NCI-H1105 (cell line): ENCODE measurements at places on chromosomes 1 and 21.

GRCh38 chr1:47572731-47573430, 135.0 kb downstream of the FOXD2 start:
- no peak for DNase-seq

DNA sequence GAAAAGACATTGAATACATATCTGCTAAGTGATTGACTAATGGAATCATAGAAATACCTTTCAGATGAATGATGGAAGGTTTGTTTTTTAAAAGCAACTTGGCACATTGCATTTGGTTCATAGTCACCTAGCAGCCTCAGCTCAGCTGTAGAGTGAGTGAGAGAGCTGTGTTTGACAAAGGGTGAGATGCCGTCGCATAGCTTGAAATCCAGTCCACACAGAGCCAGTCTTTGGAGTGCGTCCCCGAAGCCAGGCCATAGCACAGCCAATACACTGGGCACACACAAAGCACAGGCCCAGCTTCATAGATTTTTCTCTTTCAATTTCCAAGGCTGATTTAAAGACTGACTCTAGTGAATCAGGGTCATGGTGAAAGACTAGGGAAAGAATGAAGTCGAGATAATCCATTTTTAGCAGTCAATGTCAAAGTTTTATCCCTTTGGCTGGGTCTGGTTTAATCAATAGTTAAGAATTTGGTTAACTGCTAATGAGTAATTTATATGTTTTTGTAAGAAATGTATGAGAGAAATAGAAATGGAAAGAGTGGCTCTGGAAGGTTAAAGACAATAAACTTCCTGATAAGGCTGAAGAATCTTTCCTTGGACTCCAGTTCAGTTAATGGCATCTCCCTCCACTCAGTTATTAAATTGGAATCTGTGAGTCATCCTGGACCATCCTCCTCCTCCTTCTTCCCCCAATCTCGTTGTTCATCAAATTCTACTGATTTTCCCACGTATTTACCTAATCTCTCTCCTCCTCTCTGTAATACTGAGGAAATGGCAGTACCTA, 101.2 kb upstream of the IRF2BP2 start:
- DNase-seq: no peak

DNA sequence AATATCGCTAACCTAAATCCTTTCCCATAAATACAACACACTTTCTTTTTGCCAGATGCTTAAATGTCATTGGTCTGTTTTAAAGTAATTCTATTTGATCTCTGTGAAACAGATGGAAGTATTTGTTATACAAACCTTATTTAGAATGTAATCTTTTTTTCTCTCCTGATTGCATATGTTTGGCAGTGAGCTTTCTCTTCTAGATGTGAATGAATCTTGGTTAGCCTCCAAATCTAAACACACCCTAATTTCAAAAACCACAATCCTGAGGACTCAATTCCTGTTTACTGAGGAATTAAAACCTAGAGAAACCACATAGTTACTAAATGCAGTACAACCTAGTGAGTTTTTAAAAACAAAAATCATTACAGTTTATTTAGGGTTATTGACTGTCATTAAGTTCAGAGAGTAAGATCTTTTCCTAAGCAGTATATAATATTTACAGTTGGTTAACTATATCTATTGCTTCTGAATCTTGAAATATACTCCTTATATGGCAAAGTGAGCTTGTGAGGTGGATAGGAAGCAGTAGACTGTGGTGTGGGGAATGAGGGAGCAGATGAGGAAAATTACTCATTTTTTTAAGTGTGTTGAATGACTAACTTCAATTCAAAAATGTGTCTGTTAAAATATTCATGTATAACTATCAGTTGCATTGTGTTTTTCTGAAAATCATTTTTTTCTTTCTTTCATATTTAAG, 218.7 kb downstream of the FMN2 start:
- no peak for DNase-seq

GRCh38 chr1:54007613-54008012, 10.4 kb downstream of the LDLRAD1 start:
- DNase-seq: no peak

- no peak for DNase-seq
These were observed 5.1 kb downstream of the MINDY1 start for GRCh38 chr1:151001602-151002001.

- no peak for DNase-seq
These were observed 45.4 kb downstream of the CD247 start for GRCh38 chr1:167472752-167473521.

DNA sequence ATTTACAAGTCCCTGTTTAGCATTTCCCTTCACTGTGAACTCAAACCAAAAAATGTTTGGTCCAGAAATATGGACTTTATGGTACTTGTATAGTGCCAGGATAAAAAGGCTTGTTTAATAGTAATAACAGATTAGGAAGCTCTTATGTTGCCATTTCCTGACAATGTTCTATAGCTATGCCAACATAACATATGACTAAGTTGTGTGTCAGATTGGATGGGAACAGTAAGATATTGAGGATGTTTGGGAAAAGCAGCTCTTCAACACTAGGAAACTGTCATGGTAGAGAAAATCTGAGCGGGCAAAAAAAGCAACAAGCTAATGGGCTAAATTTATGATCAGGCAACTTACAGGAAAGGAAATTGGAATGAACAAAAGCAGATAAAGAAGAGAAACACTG, 287.1 kb upstream of the ADGRL4 start:
- no peak for DNase-seq

- DNase-seq: no peak
These were observed 633.7 kb upstream of the USP24 start for GRCh38 chr1:55848906-55849305.

GRCh38 chr1:201925301-201925567, 21.1 kb downstream of the LMOD1 start:
- no peak for DNase-seq

DNA sequence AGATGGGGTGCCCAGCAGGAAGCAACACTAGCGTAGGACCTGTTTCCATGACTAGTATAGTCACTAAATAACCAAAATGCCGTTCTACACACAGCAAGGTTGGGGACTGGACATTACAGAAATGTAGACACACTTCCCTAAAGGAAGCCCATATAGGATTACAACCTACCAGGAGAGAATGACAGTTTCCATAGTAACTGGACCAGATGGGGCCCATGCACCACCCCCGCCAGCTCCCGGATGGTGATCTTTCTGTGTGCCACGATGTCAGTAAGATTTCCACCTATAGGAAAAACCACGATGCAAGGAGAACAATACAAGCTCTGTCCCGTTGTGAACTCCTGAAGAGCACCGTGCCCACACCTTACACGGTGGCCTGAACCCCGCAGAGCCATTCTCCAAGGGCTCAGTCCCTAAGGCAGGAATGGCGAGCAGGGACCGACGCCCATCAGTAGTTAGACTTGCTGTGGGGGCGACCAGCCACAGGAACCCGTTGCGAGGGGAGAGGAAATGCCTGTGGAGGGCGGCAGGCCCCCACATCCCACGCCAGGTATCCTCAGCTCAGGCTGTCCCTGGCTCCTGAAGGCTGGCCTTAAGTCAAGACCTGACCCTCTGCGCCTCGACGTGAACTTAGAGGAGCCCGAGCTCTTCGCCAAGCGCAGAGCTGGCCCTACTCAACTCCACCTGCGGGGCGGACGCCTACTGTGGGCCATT, 13.6 kb upstream of the CEP85 start:
- DNase-seq: no peak

DNA sequence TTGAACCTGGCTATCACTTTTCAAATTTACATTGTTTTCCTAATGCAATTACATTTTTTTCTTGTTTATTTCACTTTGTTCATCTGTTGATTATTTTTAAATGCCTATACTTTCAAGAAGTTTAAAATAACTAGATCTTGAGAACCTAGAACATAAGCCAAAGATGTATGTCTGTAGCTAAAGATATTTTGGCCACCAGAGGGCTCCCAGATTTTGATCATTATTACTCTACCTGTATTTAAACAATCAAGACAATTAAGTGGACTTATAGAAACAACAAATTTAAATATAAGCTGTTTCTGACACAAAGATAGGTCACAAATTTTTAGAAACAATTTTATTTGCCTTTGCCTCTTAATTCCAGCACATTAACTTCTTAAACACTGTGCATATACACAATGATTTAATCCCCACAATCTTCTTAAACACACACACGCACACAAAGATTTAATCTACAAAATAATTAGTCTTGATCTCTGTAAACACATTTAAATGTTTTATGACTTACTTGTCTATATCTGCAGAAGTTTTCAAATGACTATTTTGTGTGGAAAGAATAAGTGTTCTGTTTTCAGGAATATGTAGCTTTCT, 380.0 kb downstream of the DSCAM start:
- DNase-seq: peak; percentile 40

DNA sequence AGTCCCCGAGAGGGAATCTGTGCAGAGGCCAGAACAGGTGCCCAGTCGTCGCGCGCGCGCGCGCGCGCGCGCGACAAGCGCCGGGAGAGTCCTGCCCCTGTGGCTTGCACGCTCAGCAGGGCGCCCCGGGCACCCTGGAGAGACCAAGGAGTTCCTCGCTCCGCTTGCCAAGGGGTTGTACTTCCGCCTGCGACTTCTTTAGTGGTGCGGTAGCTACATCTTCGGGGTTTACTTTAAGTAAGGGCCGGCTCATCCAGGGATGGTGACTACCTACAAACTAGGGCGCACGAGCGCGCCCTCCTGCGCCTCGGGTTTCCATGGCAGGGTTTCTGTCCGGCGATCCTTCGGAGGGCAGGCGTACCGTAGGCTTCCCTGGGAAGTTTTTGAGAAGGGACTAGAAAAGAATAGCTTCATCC, 1.4 kb downstream of the LHX4 start:
- no peak for DNase-seq

GRCh38 chr1:65756616-65757015, 36.1 kb upstream of the PDE4B start:
- no peak for DNase-seq

DNA sequence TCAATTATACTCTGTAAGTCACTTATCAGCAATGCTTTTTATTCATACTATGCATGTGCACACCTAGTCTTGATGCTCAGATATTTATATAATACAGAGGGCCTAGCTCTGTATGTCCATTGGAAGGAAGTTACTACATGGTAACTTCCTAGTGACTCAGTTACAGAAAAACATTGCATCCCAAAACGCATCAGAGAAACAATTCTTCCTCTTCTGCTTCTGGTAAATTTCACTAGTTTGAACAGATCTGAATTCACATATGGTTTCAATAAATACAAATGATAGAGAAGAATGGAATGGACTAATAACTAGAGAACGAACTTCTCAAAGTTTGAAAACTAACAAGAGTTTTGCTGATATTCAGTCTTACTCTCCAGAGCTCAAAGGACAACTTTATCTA, 811.3 kb upstream of the ADGRL2 start:
- no peak for DNase-seq

GRCh38 chr1:229756666-229757065, 130.6 kb downstream of the URB2 start:
- no peak for DNase-seq

DNA sequence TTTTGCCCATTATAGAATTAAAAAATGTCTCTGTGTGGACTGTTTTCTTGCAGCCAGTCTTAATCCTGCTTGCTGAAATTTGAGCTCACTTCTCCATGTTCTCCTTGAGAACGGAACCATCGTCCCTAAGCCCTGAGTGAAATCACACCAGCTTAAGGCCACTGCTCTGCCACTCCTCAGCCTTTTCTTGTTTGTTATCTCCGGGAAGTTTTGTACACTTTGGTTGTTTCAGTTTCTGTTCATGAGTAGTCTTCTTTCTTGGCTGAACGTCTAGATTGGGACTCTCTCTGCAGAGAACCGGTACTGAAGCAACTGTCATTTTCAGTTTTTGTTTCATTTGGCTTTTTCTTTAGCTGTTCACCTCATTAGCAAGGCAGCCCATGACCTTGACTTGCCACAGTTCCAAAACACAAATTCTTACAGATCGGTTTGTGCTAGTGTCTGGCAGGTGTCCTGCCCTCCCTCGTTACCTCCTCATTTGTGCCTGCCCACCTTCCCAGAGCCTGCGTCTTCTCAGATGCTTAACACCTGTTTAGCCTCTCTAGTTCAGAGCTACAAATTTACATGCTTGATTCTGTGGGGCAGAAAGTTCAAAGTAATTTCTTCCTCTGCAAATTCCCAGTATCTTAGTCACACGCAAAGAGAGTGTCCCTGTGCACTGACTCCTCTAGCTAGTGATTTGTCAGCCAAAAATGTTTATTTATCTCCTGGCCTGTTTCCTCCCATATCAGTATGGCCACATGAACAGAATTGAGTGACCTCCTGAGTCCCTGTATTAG, 12.4 kb downstream of the PSEN2 start:
- DNase-seq: no peak

DNA sequence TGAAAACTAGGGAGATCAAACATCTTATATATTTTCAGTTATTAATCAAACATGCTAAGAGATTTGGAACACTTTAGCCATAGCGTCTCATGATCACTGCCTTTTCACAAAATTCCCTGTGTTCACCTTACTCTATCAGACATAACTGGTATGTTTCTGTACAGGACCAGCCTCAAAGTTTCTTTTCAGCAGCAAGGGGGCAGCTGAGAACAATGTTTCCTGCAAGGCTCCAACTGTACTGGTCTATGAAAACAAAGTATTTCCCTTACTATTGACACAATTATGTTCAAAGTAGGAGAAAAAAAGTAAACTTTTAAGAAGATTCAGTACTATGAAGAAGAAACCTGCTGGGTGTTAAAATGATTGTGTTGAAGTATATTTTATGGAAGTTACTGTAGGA, 98.5 kb downstream of the ATF6 start:
- no peak for DNase-seq

- DNase-seq: no peak
These were observed 79.5 kb upstream of the CSF3R start for GRCh38 chr1:36562181-36562685.

DNA sequence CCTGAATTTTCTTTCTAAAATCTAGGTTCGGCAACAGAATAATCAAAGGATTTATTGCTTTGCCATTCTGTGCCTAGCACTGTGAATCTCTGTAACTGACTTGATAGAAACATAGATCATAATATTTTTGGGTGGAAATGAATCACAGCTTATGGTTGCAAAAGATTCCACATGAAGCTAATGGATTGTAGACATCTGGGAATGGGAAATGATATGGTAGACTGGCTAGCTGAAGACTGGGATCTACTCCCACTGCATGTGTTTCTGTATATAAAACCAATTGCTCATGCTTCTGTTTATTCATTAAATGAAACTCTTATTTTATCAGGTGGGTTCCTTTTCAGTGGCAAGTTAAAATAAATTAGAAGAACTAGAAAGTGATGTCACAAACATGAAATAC, 395.6 kb downstream of the ST6GALNAC3 start:
- no peak for DNase-seq
